ENCODE measurements at places on chromosomes 11 and 22.

DNA sequence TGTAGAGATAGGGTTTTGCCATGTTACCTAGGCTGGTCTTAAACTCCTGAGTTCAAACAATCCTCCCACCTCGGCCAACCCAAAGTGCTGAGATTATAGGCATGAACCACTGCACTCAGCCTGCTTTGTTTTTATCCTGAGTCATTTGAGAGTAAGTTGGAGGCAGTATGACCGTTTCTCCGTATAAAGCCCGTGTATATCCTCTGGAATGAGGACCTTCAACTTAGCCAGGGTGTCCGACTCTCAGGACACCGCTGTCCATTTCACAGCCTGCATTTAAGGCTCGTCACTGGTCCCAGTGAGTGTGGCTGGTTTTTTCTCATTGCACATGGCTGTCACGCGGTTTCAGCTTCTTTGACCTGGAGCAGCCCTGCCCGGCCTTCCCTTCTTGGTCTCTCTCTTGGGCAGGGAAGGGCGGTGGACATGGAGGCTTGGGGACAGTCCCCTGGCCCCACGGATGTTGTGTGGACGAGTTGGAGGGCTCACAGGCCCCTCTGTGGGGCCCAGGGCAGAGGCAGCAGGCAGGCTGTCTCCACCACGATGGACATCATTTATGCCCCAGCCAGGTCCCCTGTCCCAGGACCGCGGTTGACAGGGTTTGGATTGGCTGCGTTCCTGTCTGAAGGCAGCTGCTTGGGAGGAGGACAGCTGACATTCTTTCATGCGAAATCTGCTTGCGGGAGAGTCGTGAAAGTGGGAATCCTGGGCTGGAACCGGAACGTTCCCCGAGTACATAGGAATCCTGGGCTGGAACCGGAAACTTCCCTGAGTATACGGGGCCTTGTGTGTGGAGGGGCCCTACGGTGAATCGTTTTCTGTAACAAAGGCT, 93.3 kb downstream of the KCNQ1 start:
- no peak for DNase-seq

DNA sequence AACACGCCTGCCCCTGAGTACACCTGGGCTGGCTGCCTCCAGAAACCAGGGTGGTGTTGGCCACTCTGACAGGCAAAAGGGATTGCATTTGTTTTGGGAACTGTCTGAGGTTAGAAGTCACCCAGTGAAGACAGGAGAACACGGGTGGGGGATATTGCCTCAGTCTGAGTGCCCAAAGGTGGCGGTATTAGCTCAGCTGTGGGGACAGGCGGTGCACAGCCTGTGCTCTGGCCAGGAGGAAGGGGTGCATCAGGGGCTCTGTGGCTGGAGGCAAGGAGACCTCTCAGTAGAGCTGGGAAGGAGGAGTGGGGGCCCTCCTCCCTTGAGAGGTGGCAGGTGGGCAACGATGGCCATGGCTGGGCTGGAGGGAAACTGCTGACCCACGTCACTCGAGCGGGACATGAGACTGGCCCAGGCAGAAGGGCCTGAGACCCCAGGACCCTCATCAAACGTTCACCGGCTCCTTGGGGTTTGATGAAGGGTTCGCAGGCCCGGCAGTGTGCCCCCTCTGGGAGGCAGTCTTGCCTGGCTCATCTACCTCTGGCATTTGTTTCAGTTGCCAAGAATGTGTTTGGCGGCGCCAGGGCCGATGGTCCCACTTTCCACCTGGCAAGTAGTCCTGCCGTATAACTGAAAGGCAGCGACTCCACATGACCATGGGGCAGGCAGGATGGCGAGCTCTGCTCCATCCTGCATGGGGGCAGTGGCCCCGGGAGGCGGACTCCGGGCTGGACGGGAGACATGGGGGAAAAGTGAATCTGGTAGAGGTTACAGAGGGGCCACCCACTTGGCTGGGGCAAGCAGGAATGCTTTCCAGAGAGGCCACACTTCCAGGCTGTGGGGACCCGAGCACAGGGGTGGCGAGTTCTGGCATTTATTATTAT, 52.8 kb upstream of the SMIM38 start:
- no peak for DNase-seq

- no peak for DNase-seq
Observed at GRCh38 chr22:31095637-31096249, 11.6 kb downstream of the SELENOM start.

GRCh38 chr11:69087133-69087524, 38.4 kb downstream of the TPCN2 start:
- DNase-seq, result no peak

GRCh38 chr11:35398881-35399280, 20.5 kb downstream of the SLC1A2 start:
- no peak for DNase-seq

GRCh38 chr11:64164392-64165312, 1.3 kb downstream of the MACROD1 start:
- no peak for DNase-seq

DNA sequence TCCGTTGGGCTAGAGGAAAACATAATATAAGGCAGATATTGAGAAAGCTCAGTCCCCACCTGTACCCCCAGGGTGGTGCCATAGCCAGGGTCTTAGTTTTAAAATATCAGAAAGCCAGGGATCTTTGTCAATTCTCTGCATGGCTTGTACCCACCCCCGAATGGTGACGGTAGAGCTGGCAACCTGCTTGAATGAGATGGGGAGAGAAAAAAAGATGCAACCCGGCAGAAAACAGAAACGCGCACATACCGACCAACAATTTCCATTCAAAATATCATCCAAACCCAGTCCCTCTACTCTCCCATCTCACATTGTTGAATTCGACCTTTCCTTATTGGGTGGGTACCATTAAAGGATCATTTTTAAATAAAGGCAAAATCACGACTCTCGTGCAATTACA, 543.9 kb downstream of the MIAT start:
- no peak for DNase-seq

DNA sequence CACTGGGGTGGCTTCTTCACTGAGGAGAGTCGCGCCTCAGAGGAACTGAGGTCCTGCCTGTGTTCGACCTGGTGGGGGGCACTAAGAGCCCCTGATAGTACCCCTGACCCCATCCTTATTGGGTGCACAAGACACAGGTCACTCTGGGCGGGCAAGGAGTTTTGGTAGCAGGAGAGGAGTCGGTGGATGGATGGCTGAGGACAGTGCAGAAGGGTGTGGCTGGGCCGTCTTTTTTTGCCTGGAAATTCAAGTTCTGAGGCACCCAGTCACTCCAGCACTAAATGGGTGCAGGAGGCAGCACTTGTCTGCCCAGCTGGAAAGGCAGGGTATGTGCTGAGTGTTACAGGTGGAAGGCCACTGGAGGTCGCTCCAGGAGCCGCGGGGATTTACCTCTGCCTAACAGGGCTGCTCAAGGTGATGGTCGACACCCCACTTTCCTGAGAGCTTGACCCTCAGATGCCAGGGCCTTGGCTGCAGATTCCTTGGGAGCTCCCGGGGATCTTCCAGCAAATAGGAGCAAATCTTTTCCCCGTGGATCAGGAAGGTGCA, 960 bp downstream of the TSSC4 start:
- no peak for DNase-seq

DNA sequence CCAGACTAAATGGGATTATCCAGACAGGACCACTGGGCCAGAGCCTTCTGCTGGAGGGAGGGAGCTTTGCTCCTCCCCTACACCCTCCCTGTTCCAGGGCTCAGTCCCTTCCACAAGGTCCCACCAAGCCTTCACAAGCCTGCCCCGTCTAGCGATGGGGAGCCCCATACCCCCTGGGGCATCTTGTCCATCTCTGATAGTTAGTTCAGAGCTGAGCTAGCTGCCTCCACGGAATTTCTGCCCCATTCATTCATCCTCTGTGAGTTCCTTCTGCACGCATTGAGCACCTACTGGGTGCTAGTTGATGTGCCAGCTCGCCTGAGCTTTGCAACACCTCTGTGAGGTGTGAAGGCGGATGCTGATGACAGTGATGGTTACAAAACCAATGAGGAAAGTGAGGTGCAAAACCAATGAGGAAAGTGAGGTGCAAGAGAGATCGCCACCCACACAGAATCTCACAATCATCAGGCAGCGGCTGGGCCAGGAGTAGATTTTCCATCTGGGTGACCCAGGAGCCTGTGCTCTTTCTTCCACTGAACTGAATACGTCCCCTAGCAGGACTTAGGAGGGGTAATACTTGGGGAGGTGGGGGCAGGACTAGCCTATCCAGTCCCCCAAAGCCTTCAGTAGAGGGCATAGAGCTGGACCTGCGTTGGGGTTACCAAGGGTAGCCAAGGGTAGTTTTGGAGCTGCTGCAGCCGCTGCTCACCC, 21.5 kb upstream of the CBX7 start:
- DNase-seq, result no peak

GRCh38 chr11:72202571-72202970, 10.6 kb downstream of the FOLR1 start:
- no peak for DNase-seq
